ENCODE measurements at places on chromosomes 5 and 9. TPM values are rescaled to one million over a fixed set of nuclear protein-coding genes. Genes with fewer than 3 reads are reported as not detected.

DNA sequence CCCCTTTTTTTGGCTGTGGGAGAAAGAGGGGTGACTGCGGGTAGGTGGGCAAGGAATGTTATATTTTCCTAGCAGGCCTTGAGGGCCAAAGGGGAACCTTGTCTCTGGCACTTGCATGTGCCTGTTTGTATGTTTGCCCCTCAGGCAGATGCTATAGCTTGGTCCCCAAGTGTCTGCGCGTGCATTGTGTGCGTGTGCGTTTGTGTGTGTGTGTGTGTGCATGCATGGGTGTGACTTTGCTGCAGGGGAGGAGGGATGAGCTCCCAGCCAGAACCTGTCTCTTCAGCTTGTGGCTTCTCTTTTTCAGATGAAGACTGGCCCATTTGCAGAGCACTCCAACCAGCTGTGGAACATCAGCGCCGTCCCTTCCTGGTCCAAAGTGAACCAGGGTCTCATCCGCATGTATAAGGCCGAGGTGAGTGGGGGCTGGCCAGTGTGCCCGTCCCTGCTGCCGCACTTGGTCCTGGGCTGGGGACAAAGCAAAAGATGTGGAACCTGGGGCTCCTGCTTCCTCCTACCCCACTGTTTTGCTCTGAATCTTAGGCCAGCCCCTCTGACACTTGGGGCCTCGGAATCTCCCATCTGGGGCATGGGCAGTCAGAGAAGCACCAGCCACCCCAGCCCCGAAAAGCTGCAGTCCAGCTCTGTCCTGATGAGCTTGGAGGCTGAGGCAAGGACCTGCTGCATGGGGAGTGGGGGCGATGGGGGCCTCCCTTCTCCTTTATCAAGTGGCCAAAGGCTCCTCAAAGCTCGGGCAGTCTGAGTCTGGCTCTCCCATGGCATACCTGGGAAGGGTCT is 31.1 kb downstream of the PTPA start:
- DNase-seq = no peak

GRCh38 chr9:88684046-88684445 is 149.1 kb downstream of the NXNL2 start:
- no peak for DNase-seq

Gene EQTN
- 0.44 TPM for total RNA-seq

- no peak for DNase-seq
Measured at GRCh38 chr9:36867672-36868471, 166.2 kb downstream of the PAX5 start.

Gene STKLD1
- 0.75 TPM for total RNA-seq

Gene PCDHA13
- total RNA-seq = 0.42 TPM

- no peak for DNase-seq
Measured at GRCh38 chr5:99030906-99031440, 102.2 kb upstream of the CHD1 start.

DNA sequence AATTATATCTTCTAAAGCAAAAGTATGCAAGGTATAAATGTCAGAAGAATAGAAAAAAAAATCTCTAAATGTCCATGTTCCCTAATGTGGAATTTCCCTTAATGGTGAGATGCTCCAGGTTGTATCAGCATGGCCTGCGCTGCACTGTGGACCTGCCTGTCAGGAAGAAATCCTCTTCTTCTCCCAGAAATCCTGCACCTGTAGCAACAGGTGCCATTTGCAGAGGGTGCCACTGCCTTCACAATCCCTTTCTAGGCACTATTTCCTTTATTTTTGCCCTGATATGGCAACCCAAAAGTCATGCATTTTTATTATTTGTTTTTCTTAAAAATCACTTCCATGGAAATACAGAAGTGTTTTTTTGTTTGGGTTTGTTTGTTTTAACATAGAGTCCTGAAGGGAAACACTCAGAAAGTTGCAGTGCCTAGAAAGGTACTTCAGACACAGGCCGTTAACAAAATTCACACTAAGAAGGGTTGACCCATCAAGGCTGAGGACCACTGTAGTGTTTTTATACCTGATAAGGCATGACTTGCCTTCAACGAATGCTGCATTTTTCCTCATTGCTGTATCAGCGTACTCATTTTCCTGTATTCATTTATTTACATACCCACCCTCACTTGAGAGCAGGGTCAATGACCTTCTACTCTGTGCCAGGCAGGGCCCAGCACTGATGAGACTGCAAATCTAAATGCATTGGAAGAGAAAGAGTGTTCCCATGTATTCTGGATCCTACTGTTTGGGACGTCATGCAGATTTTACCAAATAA is 177.8 kb downstream of the SNX18 start:
- DNase-seq = no peak

GRCh38 chr9:97758334-97758916 is 61.3 kb upstream of the XPA start:
- DNase-seq = peak; percentile 14

DNA sequence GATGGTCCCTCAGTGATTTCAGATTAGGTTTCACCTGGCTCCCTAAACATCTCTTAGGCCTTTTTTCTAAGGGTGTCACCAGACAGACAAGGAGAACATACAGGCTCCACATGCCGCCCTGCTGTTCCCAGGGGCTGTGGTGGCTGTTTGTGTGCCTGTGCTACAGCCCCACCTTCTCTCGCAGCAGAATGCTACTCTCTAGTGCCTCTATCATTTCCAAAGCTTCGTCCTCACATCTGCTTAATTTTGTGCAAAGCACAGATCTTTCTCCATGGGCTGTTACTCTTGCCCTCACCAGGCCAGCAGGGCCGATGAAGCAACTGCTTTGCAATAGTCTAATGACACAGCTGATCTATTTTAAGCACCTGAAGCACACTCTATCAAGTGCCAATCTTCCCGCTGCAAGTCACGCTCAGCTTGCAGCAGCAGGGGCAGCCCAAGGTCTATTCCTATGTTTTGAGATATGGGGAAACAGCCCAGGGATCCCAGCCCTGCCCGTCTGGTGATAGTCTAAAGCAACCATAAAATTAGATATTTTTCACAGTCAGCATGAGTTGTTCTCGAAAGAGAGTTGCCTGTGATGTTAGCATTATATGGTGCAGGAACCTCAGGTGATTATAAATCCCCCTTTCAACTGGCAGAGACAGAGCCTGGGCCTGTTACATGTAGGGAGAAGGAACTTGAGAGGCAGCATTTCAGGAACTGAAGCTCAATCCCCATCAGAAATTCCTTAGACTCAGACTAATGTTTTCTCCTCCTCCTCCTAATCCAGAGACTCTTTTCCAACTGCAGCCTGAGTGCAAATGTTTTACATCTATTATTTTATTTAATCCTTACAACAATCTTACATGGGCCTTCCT is 12.7 kb downstream of the ABLIM3 start:
- no peak for DNase-seq

GRCh38 chr9:126371007-126371870 is 44.6 kb downstream of the MVB12B start:
- DNase-seq = no peak

Gene LCN1
- total RNA-seq = not detected

DNA sequence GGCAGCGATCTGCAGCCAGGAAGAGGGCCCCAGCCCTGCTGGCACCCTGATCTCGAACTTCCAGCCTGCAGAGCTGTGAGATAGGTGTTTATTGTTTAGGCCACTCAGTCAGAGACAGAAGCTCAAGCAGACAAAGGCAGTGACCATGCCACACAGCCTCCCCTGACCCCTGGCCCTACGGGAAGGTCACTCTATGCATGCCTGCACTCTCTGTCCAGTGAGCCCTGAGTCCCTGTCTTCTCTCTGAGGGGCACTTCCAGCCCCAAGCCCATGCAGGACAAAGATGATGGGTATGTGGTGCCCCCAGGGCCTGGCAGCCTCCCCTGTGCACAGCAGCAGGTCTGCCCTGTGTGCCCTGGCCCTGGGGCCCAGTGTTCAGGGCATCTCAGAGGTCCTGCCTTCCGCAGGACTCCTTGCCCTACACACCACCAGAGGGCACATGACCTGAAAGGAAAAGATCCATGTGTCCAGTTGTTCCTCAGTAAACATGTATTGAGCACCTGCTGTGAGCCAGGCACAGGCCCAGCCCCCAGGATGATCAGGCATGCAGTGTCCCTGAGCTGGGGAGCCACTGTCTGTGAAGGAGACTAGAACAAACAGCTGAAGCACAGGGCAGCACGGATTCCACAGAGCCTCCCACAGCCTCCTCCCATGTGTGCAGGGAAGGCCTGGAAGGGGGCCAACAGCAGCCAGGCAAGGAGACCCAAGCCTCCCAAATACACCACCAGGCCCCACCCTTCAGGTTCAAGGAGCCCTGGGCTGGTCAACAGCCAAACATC is 109.3 kb downstream of the ATPSCKMT start:
- DNase-seq = no peak

Gene AFAP1L1
- 8.4 TPM for total RNA-seq

- no peak for DNase-seq
Measured at GRCh38 chr5:141878186-141878710, at the start of gene PCDH1. PCDH1 (minus strand) TSS chr5:141878410; CDS start chr5:141878262, 148 bp downstream.

Gene QRFP
- total RNA-seq = not detected

Gene PTPN3
- 36.4 TPM for total RNA-seq

- DNase-seq = no peak
Measured at GRCh38 chr5:139273322-139273571, 20.3 kb upstream of the MATR3 start.

Gene PCDHA1
- not detected for total RNA-seq
